Activated CD4-positive, alpha-beta T cell treated with anti-CD3 and anti-CD28 coated beads, Interleukin-2, Interleukin-4, amounts not matched to agents 100 ng/mL and 50 ng/mL, durations not matched to agents 16 hours and 8 hours (primary cell): ENCODE measurements at places on chromosomes 11 and 22.

DNA sequence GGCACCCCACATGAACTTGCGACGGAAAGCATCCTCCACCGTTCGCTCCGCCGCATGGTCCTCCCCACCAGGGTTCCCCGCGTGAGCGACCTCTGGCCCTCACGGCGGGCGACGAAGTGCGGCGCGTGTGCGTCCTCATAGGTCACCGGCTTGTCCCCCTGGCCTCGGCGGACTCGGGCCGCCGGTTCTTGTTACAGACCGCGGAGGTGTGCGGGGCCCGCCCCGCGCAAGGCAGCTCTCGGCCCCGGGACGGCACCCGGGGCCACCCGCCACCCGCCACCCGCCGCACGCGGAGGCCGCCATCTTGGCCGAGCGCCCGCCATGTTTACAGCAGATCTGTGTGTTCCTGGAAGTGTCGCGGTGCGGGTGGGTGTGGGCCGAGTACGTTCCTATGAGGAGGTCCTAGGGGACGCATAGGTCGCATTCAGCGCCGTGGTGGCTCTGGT, 3.5 kb upstream of the IFITM2 start:
- DNase-seq, result no peak

DNA sequence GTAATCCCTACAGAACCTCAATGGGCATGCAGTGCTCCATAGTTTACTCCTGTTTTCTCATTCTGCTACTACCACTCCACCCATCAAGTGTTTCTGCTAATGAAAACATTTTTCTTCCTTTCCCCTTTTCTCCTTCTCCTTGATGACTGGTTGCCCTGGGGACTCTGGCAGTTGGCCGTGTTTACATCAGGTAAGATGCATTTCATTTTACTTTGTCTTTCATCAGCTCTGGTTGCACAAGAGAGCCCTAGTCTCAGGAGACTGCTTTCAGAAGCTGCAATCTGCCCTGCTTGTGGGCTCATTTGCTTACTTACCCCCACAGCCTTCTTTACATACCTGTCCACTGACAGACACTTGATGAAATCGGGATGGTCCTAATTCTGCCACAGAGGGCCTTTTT, 19.6 kb upstream of the LIMK2 start:
- DNase-seq, result no peak

DNA sequence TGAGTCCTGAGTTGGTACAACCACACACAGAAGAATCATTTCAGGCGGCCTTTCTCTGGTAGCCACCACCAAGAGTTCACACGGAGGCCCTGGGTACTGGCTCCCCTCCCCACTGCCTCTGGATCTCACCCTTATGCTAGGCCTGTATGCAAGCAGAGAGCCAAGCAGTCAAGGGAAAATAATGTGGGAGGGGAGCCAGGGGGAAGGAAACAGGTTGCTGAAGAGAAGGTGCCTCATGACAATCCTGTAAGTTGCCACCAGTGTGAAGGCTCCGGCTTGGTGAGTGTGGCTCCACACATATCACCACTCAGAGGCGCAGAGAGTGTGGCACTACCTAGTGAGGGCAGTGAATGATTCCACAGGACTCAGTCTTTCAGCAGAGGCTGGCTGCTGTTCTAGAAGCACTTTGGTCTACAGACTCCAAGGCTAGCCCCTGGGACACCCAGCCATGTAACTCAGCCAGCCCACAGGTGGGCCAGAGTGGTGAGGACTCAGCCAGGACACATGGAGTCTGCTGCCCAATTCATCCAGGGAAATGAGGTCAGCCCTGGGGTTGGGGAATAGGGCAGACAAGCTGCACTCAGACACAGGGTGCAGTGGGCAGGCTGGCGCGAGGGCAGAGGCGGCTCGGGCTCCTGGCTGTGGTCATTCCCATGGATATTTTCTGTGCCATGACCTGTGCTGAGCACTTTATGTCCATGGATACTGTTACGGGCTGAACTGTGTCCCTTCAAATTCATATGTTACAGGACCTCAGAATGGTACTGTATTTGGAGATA, 49.0 kb upstream of the SERPIND1 start:
- no peak for DNase-seq

GRCh38 chr11:94658386-94658785, 91.2 kb downstream of the PIWIL4 start:
- DNase-seq, result no peak

GRCh38 chr11:68295940-68296339, 16.5 kb upstream of the LRP5 start:
- no peak for DNase-seq

DNA sequence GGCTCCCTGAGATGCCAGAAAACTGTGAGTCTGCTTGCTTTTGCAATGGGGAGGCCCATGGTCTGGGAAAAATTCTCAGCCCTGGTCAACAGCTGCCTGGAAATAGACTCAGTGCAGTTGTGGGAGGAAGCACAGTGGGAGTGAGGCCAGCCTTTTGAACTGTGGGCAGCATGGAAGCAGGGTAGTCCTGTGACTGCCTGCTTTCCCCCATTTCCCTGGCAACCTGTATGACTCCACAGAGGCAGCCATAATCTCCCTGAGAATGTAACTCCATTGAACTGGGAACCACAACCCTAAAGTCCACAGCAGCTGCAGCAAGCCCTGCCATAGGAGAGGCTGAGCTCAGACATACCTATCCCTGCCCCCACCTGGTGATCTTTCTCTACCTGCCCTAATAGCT, 494.6 kb upstream of the FAT3 start:
- DNase-seq, result no peak

- DNase-seq, result no peak
Measured at GRCh38 chr11:1827095-1827813, 7.5 kb upstream of the SYT8 start.

DNA sequence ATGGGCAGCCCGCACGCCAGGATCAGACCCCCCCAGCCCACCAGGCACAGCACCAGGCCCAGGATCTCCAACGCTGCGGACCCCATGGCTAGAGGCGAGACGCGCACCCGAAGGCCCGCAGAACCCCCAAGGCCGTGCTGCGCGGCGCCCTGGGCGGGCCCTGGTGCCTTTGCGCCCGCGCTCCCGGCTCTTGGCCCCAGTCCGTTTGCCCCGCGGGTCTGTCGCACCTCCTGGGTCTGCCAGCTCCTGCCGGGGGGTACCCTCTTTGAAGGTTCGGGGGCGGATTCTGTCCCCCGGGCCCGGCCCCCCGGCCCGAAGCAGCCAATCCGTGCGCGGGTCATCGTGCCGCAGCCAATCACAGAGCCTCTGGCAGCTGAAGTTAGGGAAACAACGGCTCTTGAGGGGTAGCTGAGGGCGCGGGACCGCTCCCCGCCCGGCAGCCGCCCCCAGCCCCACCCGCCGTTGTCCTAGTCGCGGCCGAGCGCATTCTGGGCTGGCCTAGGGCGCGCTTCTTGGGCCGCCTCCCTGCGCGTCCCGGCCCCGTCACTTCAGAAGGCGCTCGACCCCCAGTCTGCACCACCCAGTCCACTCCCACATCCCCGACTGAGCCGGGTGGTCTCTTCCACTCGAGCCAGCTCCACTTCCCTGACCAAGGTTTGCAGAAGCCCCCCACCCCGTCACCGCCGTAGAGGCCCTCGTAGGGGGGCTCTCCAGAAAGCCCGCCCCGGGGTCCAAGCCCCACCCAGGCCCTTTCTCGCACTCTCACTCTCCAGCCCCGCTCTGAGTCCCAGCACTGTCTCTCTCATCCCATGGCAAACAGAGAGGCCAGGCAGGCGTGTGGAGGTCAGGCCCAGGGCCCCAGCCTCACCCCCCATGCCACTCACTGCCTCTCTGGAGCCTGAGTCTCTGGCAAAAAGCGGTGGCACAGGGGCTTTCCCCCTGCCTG, at the start of gene CLDN5:
Gene CLDN5, minus strand, starts transcription at position 241 of the 946 bp plus-strand sequence. Its CDS starts 155 bp downstream, at position 86.
- no peak for DNase-seq

- no peak for DNase-seq
Measured at GRCh38 chr11:74141241-74141695, 29.5 kb downstream of the C2CD3 start.

- DNase-seq, result no peak
Measured at GRCh38 chr22:20107471-20107901, 8.4 kb upstream of the RANBP1 start.

- DNase-seq, result no peak
Measured at GRCh38 chr11:108495326-108495725, 2.9 kb downstream of the POGLUT3 start.

GRCh38 chr22:21594865-21595452, 27.4 kb downstream of the UBE2L3 start:
- no peak for DNase-seq
